ENCODE measurements at places on chromosomes 5 and 9.
A peak's percentile ranks its signal among the peaks of the same experiment; 100 is the strongest.

GRCh38 chr5:64331597-64332277 lies 166.1 kb downstream of the RNF180 start:
- no peak for DNase-seq

DNA sequence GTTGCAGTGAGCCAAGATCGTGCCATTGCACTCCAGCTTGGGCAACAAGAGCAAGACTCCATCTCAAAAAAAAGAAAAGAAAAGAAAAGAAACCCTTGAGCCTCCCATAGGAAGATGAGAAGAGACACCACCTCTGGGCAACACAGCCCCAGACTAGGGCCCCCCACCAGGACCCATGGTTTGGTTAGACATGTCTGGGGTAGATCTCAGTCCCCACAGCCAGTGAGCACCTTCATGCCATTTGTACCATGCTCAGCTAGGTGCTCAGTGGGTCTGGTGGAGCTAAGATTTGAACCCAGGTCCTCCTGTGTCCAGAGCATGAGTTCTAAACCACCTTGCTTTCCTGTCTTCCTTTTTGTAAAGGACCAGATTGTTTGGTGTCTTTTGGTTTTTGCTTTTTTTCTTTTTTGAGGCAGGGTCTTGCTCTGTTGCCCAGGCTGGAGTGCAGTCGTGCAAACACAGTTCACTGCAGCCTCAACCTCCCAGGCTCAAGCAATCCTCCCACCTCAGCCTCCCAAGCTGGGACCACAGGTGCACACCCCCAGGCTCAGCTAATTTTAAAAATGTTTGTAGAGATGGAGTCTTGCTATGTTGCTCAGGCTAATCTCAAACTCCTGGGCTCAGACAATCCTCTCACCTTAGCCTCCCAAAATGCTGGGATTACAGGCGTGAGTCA lies 11.7 kb downstream of the OLFML2A start:
- DNase-seq = no peak

GRCh38 chr5:177500685-177501522 lies 3.5 kb upstream of the PDLIM7 start:
- DNase-seq = peak; percentile 79

DNA sequence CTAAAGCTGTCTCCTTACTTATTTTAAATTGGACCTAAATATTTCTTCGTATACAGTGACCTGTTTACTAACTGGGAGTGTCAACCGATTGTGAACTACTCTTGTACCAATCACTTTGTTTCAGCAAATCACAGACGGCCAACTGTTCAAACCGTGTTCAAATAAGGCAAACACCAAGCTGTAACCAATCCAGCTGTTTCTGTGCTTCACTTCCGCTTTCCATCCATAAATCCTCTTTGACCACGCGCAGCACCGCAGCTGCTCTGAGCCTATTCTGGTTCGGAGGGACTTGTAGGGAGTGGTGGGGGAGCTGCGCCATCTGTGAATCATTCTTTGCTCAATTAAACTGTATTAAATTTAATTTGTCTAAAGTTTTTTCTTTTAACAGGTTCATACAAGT lies 4.8 kb upstream of the FAM240B start:
- DNase-seq = no peak

DNA sequence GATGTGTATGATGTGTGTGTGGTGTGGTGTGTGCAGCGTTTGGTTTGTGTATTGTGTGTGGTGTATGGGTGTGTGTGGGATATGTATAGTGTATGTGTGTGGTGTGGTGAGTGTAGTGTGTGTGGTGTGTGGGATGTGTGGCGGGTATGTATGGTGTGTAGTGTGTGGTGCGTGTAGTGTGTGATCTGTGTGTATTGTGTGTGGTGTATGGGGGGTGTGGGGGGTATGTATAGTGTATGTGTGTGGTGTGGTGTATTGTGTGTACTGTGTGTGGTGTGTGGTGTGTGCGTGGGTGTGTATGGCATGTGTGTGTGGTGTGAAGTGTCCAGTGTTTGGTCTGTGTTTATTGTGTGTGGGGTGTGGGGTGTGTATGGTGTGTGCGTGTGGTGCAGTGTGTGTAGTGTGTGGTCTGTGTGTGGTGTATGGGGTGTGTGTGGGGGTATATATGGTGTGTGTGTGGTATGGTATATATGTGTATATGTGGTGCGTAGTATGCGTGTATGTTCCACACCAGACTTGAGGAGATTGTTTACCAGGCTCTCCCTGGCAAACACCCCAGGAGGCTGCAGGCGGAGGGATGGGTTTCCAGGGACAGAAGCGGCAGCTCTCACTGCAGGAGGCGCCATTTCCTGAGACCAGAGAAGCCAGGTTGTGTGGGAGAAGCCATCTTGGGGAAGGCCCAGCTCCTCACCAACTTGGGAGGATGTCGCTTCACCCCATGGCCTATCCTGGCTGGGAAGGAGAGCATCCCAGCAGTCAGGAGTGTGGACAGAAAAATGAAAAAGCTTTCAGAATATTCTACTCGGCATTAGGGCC lies 138.1 kb downstream of the NXNL2 start:
- DNase-seq = no peak

- DNase-seq = peak; percentile 27
Measured at GRCh38 chr9:29212397-29213387, 1639.4 kb upstream of the C9orf72 start.
